Glomerular endothelial cell (primary cell): ENCODE measurements at places on chromosomes 13 and 19. TPM values are rescaled to one million over a fixed set of nuclear protein-coding genes. Genes with fewer than 3 reads are reported as not detected.

GPC6 gene
- 11.0 and 11.3 TPM in 2 replicates for total RNA-seq

CLC gene
- not detected in 2 replicates for total RNA-seq

ZNF737 gene
- total RNA-seq = 8.0 and 12.8 TPM in 2 replicates

DHX34 gene
- total RNA-seq = 13.9 and 21.6 TPM in 2 replicates

CD33 gene
- total RNA-seq = not detected in 2 replicates

DNA sequence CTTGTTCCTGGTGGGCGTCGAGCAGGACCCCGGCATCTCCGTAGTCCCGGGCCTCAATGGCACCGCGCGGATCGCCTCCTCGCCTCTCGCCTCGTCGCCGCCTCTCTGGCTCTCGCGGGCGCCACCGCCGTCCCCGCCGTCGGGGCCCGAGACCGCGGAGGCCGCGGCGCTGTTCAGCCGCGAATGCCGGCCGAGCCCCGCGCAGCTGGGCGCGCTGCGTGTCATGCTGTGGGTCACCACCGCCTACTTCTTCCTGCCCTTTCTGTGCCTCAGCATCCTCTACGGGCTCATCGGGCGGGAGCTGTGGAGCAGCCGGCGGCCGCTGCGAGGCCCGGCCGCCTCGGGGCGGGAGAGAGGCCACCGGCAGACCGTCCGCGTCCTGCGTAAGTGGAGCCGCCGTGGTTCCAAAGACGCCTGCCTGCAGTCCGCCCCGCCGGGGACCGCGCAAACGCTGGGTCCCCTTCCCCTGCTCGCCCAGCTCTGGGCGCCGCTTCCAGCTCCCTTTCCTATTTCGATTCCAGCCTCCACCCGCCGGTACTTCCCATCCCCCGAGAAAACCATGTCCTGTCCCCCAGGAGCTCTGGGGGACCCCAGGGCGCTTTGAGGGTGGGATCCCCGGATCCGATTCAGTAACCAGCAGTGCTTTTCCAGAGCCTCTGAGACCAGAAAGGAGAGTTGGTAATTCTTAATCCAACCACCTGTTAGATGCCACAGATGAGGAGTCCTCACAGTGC, 885 bp downstream of the MLNR start:
- DNase-seq = no peak

DNA sequence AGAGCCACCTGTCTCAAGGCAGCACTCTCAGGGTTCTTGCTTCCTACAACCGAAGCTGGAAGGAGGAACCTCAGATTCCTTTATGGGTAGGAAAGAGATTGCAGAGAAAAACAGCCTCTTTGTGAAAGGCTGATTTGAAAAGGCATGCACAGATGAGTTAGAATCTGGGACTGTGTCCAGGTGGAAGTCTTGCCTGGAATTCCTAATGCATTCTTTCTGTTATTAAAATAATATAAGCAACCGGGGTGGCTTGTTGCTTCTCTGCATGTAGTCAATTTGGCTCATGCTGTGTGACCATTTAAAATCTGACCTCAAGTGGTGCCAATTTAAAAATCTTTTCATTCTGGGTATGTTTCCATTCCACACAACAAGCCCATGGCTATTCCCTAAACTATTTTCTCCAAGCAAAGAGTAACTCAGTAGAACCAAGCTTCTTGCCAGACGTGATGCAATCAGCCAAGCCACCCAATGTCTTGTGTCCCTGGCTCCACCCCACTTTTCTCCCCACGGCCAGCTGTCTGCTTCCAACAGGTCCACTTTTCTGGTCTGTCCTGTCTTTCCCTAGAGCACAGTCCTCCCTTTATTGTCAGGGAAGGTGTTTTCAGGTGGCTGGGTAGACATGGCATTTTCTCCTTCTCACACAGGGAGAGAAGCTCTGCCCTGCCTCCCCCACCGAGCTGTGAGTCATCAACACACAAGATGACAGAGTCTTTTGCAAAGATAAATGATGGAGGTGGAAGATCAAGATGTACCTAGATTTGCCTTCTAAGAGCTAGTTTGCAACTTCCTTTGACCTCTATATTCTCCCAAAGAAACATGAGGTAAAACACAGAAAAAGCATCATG, 394.3 kb downstream of the FOXO1 start:
- no peak for DNase-seq

DNA sequence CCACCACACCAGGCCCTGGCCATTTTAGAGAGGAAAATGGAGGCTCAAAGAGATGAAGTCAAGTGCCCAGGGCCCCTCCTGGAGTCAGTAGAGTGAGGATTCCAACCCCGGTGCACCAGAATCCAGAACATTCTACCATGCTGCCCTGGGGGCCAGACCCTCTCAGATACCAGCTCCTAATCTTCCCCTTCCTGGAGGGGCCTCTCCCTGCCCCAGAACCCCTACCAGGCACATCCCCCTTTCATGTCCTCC, 11.1 kb downstream of the CAPN12 start:
- no peak for DNase-seq

GRCh38 chr19:1591421-1592023, 1.1 kb downstream of the MBD3 start:
- DNase-seq = no peak

DNA sequence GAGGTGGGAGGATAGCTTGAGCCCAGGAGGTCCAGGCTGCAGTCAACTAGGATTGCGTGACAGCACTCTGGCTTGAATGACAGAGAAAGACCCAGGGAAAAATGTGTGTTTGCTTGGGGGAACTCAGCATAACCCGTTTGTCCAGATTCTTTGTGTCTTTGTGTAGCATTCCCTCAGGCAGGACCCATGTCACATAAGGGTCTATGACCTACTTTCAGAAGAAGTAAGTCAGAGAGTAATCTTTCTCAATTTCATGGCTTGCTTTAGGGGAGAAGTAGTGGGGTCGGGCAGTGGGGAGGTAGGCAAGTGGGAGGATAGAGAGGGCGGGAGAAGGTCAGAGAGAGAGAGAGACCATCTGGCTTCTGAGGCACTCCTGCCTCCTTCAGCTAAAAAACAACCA, 11.9 kb upstream of the PSPC1 start:
- no peak for DNase-seq

DNA sequence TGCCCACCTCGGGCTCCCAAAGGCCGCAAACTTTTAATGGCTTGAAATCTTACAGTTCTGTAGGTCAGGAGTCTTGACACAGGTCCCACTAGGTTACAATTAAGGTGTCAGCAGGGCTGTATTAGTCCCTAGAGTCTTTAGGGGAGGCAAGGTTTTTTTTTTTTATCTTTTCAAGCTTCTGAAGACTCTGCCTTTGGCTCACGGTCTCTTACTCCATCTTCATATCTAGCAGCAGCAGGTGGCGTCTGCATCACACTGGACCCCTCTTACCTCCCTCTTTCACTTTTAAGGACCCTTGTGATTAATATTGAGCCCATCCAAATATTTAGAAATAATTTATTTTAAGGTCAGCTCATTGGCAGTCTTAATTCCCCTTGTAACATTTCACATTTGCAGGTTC, 11.6 kb downstream of the MIR17HG start:
- no peak for DNase-seq

DNA sequence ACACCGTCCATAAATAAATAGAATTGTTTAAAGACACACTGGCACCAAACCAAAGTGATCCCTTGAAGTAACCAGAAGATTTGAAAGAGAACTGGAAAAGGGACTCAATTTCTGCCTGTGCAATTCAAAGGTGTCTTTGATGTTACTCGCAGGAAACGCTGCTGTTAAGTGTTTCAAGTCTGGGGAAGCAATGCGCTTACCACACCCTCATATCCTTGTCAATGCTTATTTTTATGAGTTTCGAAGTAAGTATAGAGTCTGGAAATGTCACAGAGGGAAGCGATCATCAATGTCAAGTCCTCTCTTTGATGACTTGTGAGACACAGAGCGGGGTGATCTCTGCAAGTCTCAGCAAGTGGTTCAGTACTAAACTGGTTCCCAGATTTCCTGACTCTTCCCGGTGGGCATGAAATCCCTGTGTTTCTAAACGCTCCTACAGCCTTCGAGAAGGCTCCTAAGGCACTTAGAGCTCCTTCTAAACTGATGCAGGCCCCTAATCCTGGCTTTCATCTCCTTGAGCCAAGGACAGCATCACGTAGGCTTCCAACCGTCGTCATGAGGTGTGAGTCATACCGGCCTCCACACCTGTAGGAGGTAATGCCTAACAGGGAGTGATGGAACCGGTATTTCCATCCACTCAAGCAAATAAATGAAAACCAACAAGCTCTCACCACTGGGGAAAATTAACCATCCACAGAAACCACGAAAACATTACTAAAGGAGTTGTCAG, 22.8 kb downstream of the SYDE1 start:
- DNase-seq = no peak

DNA sequence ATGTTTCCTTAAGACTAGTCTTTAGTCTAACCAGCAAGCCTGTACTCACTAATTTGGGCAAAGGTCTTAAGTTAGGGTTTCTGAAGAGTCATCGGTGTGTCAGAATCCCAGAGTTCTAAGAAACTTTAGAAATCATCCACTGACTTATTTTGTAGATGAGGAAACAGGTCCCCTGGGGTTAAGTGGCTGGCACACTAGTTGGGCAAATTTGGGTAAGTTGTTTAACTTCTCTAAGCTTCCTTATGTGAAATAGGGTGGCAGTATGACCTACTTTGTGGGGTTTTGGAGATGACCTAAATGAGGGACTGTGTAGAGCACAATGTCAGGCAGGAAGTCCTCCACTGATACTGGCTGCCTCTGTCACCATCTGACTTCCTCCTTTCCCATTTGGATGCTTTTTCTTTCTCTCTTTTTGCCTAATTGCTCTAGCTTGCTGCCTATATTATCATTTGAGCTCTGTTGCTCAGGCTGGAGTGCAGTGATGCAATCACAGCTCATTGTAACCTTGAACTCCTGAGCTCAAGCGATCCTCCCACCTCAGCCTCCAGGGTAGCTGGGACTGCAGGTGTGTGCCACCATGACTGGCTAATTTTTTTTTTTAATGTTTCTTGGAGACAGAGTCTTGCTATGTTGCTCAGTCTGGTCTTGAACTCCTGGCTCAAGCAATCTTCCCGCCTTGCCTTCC, 2.3 kb downstream of the ADGRE3 start:
- no peak for DNase-seq

GRCh38 chr19:36128392-36128736, 11.5 kb upstream of the CAPNS1 start:
- no peak for DNase-seq

DNA sequence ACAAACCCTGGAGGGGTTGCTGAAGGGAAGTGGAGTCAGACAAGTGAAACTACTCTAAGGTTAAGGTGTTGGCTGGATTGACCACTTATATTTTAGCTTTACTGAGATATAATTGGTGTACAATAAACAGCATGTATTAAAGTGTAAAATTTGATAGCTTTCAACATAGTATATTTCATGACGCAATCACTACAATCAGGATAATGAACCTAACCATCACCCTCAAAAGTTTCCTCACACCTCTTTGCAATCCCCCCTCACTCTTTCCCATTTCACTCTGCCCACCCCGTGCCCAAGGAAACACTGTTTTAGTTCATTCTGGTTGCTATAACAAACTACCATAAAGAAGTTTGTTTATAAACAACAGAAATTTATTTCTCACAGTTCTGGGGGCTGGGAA, 508.0 kb downstream of the FGF9 start:
- DNase-seq = no peak

GRCh38 chr13:67221630-67222226, 8.4 kb downstream of the PCDH9 start:
- no peak for DNase-seq

DNA sequence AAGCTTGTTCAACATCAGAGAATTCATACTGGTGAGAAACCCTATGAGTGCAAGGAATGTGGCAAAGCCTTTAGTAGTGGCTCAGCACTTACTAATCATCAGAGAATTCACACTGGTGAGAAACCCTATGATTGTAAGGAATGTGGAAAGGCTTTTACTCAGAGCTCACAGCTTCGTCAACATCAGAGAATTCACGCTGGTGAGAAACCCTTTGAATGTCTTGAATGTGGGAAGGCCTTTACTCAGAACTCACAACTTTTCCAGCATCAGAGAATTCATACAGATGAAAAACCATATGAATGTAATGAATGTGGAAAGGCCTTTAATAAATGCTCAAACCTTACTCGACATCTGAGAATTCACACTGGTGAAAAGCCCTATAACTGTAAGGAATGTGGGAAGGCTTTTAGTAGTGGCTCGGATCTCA, 25.2 kb downstream of the ZNF383 start:
- no peak for DNase-seq

DNA sequence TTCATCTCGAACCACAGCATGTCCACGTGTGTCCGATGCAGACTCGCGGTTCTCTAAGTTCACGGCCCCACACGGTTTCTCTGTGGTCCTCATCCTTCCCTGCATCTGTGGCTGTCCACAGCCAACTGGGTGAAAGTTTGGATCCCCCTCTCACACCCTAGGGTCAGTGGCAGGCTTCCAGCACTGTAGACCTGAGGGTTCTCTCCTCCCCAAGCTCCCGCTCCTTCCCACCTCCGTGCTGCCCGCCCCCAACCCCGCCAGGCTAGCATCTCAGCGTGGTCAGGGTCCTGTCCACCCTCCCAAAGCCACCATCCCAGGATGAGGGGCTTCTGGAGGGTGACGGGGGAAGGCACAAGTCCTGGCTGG, 3.0 kb downstream of the ANGPTL4 start:
- no peak for DNase-seq

DNA sequence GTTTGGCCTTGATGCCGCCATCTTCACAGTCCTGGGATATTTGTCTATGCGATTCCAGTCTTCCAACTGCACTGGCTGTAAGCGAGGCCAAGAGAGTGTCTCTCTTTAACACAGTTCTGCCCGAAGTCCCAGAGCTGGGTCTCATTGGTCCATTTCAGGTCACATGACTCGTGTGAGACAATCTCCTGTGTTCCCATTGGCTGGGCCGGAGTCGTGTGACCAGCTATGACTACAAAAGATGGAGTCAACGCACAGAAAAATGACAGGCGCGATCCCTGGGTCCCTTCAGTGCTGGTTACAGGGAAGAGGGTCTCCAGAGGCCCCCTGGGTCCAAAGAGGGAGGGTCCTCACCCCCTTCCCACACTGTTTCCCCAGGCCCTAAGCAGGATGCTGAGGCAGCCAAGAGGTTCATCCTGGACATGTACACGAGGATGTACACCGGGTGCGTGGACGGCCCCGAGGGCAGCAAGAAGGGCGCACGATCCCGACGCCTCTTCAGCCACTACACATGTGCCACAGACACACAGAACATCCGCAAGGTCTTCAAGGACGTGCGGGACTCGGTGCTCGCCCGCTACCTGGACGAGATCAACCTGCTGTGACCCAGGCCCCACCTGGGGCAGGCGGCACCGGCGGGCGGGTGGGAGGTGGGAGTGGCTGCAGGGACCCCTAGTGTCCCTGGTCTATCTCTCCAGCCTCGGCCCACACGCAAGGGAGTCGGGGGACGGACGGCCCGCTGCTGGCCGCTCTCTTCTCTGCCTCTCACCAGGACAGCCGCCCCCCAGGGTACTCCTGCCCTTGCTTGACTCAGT, 15.9 kb upstream of the S1PR4 start:
- DNase-seq = no peak

GRCh38 chr13:75149776-75150175, 332.2 kb downstream of the TBC1D4 start:
- no peak for DNase-seq

DNA sequence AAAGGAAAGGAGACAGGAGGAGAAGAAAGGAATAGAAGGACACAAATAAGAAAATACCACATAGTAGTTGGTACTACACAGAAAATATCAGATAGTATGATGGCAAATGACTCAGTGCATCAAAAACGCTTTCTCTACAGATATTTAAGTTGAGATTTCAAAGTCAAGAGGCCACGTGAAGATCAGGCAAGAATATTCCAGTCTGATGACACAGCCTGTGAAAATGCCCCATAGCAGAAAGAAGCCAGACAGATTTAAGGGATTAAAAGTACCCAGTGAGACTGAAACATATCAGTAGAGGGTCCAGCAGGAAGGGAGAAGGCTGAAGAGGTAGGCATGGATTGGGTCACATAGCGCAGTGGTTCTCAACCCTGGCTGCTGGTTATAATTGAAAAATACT, 113.7 kb downstream of the VWA8 start:
- DNase-seq = no peak
